Heart left ventricle (tissue), 16 donors: ENCODE measurements at places on chromosomes 3 and 15. TPM values are rescaled to one million over a fixed set of nuclear protein-coding genes. Genes with fewer than 3 reads are reported as not detected.

The ZNF660 gene
- 0.98 TPM for total RNA-seq

The TERC gene
- 1.1 TPM for total RNA-seq

The PRR23E gene
- total RNA-seq = not detected

The LDHAL6B gene
- not detected for total RNA-seq

The ABI3BP gene
- 15.8 TPM for total RNA-seq

The BCHE gene
- 0.82 TPM for total RNA-seq

The MASP1 gene
- total RNA-seq = 154 TPM

The DOCK3 gene
- total RNA-seq = 5.1 TPM

The PLCH1 gene
- total RNA-seq = 0.14 TPM

GRCh38 chr3:18556001-18556408, 130.9 kb upstream of the SATB1 start:
- H3K36me3 ChIP-seq = no peaks in the 10 kb centered on the region
- no peak overlapping the region for H3K4me3 ChIP-seq
- no peak for DNase-seq
- H3K27me3 ChIP-seq = no peaks in the 10 kb centered on the region
- no peak overlapping the region for H3K27ac ChIP-seq
- no peaks in the 10 kb centered on the region for H3K4me1 ChIP-seq

GRCh38 chr15:50330921-50331320, 24.1 kb downstream of the GABPB1 start:
- H3K4me3 ChIP-seq = no peak overlapping the region
- DNase-seq = no peak
- H3K4me1 ChIP-seq = no peaks in the 10 kb centered on the region
- no peaks in the 10 kb centered on the region for H3K27me3 ChIP-seq
- H3K27ac ChIP-seq = no peak overlapping the region

DNA sequence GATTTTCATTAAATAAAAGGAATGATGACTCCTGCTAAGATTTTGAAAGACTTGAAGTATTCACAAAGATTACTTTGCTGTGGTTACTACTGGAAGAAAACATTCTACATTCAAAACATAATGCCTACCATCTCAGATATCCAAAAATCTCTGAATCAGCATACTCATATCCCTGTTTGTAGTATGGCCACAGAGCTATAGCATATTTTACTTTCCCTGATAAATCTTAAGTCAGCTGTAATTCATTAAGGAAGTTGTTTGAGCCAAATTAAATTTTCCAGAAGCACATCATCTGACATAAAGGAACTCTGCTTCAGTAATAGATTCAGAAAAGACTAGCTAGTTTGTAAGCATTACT, 942.0 kb downstream of the ROBO1 start:
- H3K4me3 ChIP-seq = no peak overlapping the region
- DNase-seq = no peak
- no peaks in the 10 kb centered on the region for H3K27me3 ChIP-seq
- no peak overlapping the region for H3K27ac ChIP-seq
- no peaks in the 10 kb centered on the region for H3K36me3 ChIP-seq

- no peaks in the 10 kb centered on the region for H3K36me3 ChIP-seq
- H3K4me1 ChIP-seq = no peaks in the 10 kb centered on the region
- no peak overlapping the region for H3K27ac ChIP-seq
- no peak overlapping the region for H3K4me3 ChIP-seq
- no peaks in the 10 kb centered on the region for H3K27me3 ChIP-seq
Measured at GRCh38 chr3:116265320-116265695, 180.0 kb downstream of the LSAMP start.

- H3K27me3 ChIP-seq = no peaks in the 10 kb centered on the region
- no peaks in the 10 kb centered on the region for H3K36me3 ChIP-seq
- no peak for DNase-seq
- H3K27ac ChIP-seq = no peak overlapping the region
- no peak overlapping the region for H3K4me3 ChIP-seq
Measured at GRCh38 chr3:108450444-108450843, 60.0 kb downstream of the MYH15 start.

- H3K27ac ChIP-seq = no peak overlapping the region
- H3K4me3 ChIP-seq = no peak overlapping the region
- no peaks in the 10 kb centered on the region for H3K4me1 ChIP-seq
- H3K36me3 ChIP-seq = no peaks in the 10 kb centered on the region
- DNase-seq = no peak
- peaks cover 31% of the 10 kb centered on the region for H3K27me3 ChIP-seq
Measured at GRCh38 chr3:100695696-100696095, 13.6 kb upstream of the TFG start.

DNA sequence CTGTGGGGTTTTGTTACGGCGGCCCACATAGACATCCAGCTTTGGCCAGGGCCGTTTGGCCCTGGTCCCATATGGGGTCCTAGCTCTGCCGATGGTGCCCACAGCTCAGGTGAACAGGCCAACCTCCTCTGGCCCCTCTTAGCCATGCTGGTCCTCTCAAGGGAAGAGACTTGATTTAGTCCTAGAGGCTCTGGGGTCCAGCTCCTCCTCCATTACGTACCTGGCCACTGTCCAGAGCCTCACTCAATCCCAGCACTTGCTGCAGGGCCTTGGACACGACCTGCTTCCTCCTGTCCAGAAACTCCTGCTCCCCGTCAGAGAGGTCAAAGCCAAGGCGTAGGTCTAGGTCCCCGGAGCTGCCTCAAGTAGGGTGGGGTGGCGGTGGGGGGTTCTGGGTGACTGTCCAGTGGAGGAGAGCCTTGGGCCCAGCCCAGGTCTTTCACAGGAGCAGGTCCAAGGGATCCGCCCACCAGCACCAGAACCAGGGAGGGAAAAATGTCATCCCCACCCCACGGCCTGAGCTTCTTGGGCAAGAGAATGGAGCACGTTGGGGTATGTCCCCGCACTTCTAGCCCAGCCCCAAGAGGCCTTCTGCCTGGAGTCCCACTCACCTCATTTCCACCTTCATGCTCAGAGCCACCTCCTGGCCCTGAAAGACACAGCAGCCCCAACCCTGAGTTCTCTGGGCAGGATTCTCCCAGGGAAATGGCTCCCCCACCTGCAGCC, 6.8 kb downstream of the PLA2G4F start:
- H3K27me3 ChIP-seq = no peaks in the 10 kb centered on the region
- no peak overlapping the region for H3K27ac ChIP-seq
- no peak for DNase-seq
- H3K4me1 ChIP-seq = no peaks in the 10 kb centered on the region
- H3K4me3 ChIP-seq = no peak overlapping the region
- no peaks in the 10 kb centered on the region for H3K36me3 ChIP-seq

DNA sequence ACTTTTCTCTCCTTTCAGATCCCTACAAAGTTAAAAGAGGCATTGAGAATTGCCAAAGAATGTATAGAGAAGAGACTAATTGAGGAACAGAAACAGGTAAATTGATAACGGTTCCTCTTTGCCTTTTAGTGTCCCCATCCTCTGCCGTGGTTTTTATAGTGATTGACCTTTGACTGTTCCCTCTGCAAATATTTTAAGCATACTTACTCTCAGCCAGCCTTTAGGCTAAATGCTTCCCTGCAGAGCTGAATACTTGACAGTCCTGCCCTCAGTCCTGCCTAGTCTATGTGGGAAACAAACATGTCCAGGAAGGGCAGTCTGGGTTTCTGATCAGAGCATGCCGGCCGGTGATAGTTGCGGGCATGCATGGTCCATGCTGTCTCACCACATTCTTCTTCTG, 24.7 kb downstream of the PDHB start:
- H3K27me3 ChIP-seq = no peaks in the 10 kb centered on the region
- H3K36me3 ChIP-seq = peaks cover 13% of the 10 kb centered on the region
- H3K4me1 ChIP-seq = peaks cover 4% of the 10 kb centered on the region
- DNase-seq = no peak

GRCh38 chr3:107062787-107063186, 314.5 kb upstream of the CCDC54 start:
- no peak for DNase-seq
- H3K36me3 ChIP-seq = no peaks in the 10 kb centered on the region
- no peaks in the 10 kb centered on the region for H3K27me3 ChIP-seq
- no peaks in the 10 kb centered on the region for H3K4me1 ChIP-seq

DNA sequence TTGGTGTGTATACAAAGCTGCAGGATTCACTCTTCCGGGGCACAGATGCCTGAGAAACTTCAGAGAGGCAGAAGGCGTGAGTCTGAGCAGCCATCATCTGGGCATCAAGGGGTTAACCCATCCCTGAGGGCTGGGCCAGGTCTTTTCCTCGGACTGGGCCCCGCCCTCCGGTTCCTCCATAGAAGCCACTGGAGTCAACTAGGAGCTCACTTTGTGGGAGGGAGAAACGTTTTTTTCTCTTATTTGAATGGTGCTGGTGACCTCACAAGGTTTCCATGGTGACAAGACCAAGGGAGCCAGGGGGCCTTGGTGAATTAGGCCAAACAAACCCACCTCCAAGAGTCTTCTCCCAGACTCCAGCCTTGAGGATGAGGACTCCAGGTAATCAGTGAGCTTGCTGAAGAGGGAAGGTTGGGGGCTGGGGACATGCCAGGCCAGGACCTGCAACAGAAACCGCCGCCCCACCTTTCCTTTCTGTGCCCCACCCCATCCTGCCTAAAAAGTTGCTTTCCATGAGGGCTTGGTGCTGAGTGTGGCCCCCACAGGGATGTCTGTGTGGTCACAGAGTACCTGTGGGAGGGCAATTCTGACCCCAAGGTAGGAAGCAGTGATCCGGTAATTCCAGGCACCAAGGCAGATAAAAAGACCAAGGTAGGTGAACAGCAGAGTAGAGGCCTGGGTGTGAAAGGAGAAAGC, 14.8 kb upstream of the INSYN1 start:
- no peaks in the 10 kb centered on the region for H3K36me3 ChIP-seq
- H3K27ac ChIP-seq = no peak overlapping the region
- no peak for DNase-seq
- no peaks in the 10 kb centered on the region for H3K27me3 ChIP-seq
- no peak overlapping the region for H3K4me3 ChIP-seq

GRCh38 chr15:66935688-66936087, 129.7 kb upstream of the SMAD3 start:
- H3K4me1 ChIP-seq = peaks cover 9% of the 10 kb centered on the region
- no peaks in the 10 kb centered on the region for H3K36me3 ChIP-seq
- DNase-seq = no peak
- H3K27ac ChIP-seq = peak overlapping the region; percentile 49
- H3K27me3 ChIP-seq = no peaks in the 10 kb centered on the region
- H3K4me3 ChIP-seq = peak overlapping the region; percentile 44
